ENCODE measurements at places on chromosomes 1 and 21.

- no peak for DNase-seq
Observed at GRCh38 chr1:165737196-165737595, 31.5 kb downstream of the TMCO1 start.

DNA sequence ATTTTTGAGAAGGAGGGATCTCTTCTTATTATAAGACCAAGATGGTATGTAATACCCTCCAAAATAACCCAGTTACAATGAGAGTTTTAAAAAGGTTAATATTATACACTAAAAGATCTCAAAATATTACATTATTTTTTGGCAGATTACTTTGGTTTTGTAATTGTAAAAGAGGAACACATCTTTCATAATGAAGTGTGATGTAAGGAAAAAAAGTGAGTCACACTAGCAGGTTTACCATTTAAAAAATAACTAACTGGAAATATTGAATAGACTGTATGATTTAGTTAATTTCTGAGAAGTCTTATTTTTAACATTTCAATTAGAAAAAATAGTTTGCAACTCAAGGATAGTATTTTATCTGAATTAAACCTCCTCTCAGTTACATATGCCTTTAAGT lies 1.1 kb downstream of the F5 start:
- no peak for DNase-seq

- no peak for DNase-seq
Observed at GRCh38 chr21:29712818-29713217, 227.0 kb downstream of the GRIK1 start.

DNA sequence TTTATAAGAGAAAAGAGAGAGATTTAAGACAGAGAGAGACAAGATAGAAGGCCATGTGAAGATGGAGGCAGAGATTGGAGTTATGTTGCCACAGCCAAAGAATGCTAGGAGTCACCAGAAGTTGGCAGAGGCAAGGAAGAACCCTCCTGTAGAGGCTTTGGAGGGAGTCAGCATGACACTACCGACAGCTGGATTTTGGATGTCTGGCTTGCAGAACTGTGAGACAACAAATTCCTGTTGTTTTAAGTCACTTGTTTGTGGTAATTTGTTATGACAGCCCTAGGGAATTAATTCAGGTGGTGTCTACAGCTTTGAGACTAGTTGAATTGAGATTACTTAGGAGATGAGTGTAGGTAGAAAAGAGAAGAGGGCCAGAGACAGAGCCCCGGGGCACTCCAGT lies 158.5 kb downstream of the DNM3 start:
- DNase-seq: no peak

DNA sequence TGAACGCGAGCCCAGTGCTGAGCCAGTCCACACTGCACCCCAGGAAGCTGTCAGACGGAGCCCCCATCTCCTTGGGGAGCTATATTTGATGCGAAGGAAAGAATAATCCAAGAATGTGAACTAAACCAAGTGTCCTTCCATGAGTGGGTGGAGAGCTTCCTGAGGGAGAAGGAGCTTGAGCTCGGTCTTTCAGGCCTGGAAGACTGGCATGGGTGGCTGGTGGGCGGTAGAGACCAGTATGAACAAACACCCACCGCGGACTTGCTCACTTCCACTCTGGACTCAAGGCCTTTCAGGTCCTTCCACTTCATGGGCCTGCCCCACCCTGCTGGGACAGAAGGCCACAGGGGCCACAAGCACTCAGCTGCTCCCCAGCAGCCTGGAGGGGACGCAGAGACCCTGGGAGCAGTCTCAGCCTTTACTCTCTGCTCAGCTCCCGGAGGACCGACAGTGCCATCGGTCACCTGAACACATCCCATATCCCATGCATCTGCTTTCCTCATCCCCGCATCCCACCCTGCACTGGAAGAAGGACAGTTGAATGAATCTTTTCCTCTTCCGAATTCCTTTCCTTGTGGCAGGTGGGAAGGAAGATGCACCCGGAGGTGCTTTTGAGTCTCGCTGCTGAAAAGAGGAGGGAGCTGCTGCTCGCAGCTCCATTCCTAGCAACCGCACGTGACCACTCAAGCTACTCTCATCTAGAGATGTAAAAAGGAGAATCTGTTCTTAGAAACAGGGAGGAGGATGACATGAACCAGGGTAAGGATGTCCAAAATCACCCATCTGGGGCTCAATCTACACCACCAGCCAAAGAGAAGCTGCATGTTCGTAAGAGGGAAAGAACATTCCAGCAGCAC lies 92.3 kb downstream of the PGBD5 start:
- no peak for DNase-seq

DNA sequence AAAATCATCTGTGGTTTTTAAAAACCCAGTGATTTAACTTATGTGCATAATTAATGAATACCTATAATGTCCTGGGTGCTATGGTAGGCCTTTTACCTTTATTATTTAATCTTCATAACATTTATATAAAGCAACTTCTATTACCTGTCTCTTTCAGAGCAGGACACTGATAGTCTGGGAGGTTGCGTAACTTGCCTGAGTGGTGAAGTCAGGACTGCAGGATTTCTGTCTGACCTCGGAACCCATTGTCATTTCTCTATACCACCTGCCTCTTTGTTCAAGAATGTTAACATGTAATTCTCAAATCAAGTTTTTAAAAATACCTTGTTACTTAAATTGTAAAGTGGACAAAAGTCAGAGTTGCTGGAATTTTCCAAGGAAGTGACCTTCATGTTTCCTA lies 41.0 kb upstream of the BACH1 start:
- no peak for DNase-seq

GRCh38 chr1:18481190-18481920 lies 625 bp downstream of the KLHDC7A start:
- no peak for DNase-seq

GRCh38 chr1:112701227-112702066 lies 5.5 kb downstream of the RHOC start:
- no peak for DNase-seq

GRCh38 chr1:214058076-214058475 lies 70.3 kb downstream of the PROX1 start:
- DNase-seq: no peak

GRCh38 chr1:228071839-228072657 lies 10.5 kb upstream of the ARF1 start:
- peak; percentile 37 for DNase-seq

DNA sequence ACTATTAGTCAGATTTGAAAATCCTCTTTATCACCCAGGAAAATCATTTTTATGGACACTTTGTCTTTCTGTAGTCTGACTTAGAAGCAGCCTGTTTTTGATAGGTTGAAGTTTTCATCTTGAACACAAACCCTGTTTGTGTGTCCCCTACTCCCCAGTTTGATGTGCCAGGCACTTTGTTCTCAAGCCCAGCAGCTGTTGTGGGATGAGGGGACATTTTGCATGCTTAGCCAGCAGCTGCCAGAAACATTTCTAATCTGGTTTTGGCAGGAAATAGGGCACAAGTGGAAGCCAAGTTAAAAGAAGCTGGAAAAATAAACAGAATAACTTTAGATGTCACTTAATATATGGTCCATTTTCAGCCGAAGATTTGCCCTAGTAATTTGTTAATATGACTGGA lies 29.9 kb downstream of the ACTN2 start:
- peak; percentile 62 for DNase-seq

DNA sequence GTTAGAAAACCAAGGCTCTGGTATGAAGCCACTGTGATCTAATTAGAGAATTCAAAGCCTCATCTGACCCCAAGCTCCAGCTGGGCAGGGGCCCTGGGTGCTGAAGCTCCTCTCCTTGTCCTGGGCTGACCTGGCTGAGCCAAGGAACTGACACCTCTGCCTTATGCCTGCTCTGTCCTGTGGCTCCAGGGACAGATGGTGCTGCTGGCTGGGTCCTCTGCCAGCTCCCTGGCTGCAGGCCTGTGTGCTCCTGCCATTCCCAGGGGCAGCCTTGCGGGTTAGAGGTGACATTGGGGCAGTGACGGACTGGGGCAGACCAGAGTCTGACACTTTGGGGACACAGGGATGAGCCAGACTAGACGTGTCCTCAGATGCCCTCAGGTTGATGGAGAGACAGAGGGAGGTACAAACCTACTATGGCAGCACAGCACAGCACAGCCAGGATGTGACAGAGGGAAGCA lies 11.8 kb downstream of the ACOT11 start:
- no peak for DNase-seq

DNA sequence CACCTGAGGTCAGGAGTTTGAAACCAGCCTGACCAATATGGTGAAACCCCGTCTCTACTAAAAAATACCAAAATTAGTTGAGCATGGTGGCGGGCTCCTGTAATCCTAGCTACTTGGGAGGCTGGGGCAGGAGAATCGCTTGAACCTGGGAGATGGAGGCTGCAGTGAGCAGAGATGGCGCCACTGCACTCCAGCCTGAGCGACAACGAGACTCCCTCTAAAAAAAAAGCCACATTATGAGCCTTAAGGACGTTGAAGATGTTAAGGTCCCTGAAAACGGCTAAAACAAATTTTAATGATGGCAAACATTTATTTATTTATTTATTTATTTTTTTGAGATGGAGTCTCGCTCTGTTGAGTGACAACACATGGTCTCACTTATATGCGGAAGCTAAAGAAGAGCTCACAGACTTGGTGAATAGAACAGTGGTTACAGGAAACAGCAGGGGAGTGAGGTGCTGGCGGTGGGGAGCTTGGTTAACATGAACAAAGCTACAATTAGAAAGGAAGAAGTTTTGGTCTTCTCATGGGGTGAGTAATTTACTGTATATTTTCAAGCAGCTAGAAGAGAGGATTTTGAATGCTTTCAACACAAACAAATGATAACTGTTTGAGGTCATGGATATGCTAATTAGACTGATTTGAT lies 47.1 kb downstream of the TCP10L start:
- DNase-seq: no peak

- DNase-seq: no peak
Observed at GRCh38 chr1:178101654-178102053, 7.8 kb downstream of the RASAL2 start.

GRCh38 chr1:34547046-34547674 lies 207.7 kb upstream of the GJB5 start:
- no peak for DNase-seq

- DNase-seq: no peak
Observed at GRCh38 chr1:56363007-56363770, 216.2 kb downstream of the PLPP3 start.

GRCh38 chr1:151254217-151255213 lies at the start of gene PSMD4:
Gene PSMD4, plus strand, starts transcription at chr1:151254734. Its CDS starts 49 bp downstream, at chr1:151254783.
- DNase-seq: peak; percentile 97

- DNase-seq: no peak
Observed at GRCh38 chr1:181104042-181104789, 15.7 kb downstream of the IER5 start.

- DNase-seq: no peak
Observed at GRCh38 chr1:115237023-115237422, 101.0 kb downstream of the NGF start.

- DNase-seq: no peak
Observed at GRCh38 chr1:161730050-161730564, 8.8 kb downstream of the FCRLB start.

DNA sequence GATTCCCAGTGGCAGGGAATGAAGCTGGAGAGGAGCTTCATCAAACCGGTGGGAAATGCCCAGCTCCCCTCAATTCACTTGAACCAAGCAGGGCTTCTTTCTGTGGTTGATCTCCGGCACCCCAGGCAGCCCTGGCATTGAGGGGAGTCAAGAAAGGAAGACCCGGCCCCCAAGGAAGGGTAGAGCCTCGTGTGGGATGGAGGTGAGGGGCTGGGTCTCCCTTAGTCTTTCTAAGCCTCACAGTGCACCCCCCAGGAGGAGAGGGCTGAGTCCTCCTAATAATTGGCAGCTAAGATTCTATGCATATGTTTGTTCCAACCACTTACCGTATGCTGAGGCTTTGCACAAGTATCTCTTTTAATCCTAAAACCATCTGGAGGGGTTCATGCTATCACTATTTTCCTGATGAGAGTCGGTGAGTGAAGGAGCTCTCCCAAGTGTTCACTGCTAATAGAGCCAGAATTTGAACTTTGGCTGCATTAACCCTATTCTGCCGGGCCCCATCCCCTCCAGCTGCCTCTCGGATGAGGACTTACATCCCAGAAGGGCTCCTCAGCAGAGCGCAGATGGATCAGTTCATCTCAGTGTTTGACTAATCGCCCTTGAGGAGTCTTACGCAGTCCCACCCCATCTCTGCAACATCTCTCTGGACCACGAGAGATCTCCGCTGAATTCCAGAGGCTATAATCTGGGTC lies 33.1 kb upstream of the TMEM51 start:
- no peak for DNase-seq

GRCh38 chr1:2271841-2272655 lies 43.9 kb downstream of the SKI start:
- DNase-seq: no peak

All from right forelimb (tissue), 1 donor.